ENCODE measurements at places on chromosomes 5 and 9.
A peak's percentile ranks its signal among the peaks of the same experiment; 100 is the strongest.

DNA sequence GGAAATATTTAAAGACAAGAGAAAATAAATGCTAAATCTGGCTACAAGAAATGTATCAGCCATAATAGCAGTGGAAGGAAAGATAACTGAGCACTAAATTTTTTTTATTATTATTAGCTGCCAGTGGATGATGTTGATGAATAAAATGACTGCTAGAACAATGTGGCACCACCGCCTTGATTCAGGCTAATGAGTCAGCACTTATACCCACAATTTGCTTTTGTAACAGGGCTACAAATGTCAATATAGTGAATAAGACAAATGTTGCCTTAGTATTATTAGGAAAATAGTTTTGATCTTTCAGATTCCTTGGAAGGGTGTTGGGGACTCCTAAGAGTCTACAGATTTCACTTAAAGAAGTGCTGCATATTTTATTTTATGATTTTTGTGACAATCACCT, 555.2 kb upstream of the GRAMD2B start:
- no peak for DNase-seq

GRCh38 chr5:132773114-132773513, 3.9 kb downstream of the SEPTIN8 start:
- DNase-seq: no peak

- no peak for DNase-seq
Observed at GRCh38 chr5:112691758-112692157, 45.9 kb upstream of the APC start.

GRCh38 chr5:173944511-173944910, 44.5 kb upstream of the C5orf47 start:
- DNase-seq: no peak

DNA sequence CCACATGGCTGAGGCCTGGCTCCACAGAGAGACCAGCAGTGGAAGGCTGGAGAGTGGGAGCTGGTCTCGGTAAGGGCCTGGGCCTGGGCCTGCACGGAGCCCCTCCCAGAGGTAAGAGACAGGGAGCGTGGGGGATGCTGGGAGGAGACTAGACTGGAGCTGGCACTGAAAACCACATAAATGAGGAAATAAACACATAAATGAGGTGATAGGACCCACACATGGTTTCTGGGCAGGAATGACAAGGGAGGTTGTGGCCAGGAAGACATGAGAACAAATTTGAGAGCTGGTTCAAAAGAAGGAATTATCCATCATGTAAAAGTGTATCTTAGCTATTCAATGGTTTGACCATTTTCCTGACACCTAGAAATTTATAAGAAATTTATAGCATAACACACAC, 451.7 kb upstream of the DAP start:
- DNase-seq: no peak

GRCh38 chr9:4822057-4822456, 29.3 kb downstream of the RCL1 start:
- no peak for DNase-seq

- DNase-seq: no peak
Observed at GRCh38 chr9:88587885-88588649, 53.1 kb downstream of the NXNL2 start.

- no peak for DNase-seq
Observed at GRCh38 chr5:168734620-168735300, 155.6 kb upstream of the PANK3 start.

- DNase-seq: no peak
Observed at GRCh38 chr5:110823571-110823970, 84.8 kb downstream of the SLC25A46 start.

GRCh38 chr5:59655693-59656309, 237.7 kb downstream of the PDE4D start:
- DNase-seq: no peak

GRCh38 chr5:24850926-24851486, 206.2 kb upstream of the CDH10 start:
- no peak for DNase-seq

- peak; percentile 56 for DNase-seq
Observed at GRCh38 chr9:129208207-129209032, 30.4 kb upstream of the IER5L start.

- peak; percentile 89 for DNase-seq
Observed at GRCh38 chr9:34993502-34994259, 4.1 kb downstream of the DNAJB5 start.

GRCh38 chr9:127426756-127427155, 2.6 kb downstream of the ZNF79 start:
- DNase-seq: no peak

DNA sequence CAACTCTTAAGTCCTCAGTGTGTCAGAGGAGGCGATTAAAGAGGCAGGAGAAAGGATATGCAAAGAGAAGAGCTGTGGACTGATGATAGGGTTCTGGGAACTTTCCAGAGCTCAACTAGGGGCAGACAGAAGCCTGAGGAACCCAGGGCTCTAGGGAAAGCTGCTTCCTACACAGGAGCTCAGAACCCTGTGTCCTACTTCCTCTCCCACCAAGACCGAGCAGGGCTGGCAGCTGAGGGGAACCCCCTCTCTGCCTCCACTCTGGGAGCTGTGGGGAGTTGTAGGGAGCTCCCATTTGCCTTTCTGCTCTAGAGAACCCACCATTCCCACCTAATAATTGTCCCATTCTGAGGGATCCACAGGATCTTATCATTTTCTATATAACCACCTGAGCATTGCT, 674.3 kb downstream of the ACTL7B start:
- DNase-seq: no peak

DNA sequence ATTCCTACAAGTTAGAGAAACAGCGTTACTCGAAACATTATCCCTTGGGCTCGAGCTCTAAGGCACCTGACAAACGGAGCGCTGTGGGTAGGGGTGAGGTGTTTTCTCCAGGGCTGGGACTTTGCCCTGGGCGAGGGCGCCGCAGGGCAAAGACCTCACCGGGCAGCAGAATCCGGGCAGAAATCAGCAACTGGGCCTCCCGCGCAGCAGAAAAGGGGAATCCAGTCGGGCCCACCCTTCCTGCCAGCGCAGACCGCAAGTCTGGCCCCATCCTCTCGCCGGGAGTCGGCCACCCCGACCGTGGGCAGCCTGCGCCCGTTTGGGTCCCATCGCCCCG, 430 bp upstream of the MSH3 start:
- no peak for DNase-seq

DNA sequence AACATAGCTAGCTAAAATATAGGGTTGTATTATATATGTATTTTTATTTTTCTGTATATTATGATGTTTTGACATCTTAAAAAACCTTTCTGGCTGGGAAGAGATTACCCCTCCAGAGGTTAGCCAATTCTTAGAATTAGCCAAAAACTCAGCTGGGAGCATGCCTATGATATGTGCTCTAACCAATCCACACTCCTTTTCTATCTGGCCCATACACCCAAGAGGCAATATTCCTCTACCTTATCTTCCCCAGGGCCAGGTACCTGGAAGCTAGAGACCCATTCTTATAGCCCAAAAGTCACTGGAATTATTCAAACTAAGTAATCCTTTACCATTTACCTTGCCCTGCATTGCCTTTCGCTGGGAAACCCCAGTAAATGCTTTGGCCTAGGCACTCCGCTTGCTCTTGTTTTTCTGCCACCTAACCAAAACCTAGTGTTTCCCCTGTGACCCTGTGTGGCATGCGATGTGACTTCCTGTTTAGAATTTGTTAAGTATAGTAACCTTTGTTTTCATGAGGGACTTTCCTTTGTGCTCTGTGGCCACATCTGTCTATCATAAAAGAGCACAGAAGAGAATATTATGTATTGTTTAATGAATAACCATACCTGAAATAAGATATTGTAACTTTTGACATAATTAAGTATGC, 37.4 kb downstream of the CSNK1G3 start:
- no peak for DNase-seq

DNA sequence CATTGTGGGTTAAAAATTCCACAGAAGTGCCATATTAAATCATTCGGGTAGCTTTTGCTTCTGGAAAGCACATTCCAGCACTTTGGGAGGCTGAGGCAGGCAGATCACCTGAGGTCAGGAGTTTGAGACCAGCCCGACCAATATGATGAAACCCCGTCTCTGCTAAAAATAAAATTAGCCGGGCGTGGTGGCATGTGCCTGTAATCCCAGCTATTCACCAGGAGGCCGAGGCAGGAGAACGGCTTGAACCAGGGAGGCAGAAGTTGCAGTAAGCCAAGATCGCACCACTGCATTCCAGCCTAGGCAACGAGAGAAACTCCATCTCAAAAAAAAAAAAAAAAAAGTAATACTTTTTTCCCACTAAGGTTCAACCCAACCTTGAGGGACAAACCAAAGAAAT, 189.8 kb downstream of the TSSK1B start:
- DNase-seq: no peak

DNA sequence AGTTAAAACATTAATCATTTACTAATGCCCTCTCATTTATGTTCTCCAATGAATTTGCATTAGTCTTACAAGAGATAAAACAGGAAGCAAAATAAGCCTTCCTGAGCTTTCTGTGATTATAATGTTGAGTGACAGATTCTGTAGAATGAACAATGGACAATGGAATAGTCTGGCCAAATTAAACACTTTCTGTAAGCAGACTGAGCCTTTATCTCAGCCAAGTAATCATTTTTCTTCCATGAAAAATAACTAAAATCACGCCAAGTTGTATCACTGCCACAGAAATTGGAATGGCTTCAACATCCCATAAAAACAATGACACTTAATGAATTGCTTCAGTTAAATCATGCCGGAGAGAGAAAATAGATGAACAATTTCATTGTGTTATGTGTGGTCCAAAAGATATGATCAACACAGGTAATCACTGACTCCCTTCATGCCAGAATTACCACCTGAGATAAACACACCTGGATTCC, 63.0 kb downstream of the TSSK1B start:
- no peak for DNase-seq

DNA sequence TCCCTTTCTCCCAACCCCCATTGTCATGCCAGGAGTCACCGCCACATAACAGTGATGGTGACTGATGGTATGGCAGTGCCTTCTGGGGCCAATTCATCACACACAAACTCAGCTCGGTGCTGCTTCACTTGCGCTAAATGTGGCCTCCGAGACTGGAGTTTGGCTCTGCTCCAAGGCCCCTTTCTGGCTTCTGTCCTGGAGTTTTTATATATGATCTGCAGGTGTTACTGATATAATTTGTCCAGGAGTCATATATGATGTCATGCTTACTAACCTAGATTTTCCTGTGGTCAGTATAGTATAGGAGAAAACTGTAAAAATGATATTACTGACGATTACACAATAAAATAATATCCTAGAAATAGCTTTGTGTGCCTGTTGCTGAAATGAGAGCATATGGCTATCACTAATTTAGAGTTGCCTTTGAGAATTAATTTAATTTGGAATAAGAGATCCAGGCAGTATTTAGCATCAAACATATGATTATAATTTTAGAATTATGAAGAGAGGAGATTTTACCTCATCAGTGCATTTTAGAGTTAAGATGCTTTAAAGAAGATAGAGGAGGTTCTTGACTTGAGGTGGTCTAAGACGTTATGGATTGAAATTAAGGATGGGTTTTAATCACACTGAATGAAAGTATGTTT, 334.1 kb upstream of the CD180 start:
- DNase-seq: no peak

DNA sequence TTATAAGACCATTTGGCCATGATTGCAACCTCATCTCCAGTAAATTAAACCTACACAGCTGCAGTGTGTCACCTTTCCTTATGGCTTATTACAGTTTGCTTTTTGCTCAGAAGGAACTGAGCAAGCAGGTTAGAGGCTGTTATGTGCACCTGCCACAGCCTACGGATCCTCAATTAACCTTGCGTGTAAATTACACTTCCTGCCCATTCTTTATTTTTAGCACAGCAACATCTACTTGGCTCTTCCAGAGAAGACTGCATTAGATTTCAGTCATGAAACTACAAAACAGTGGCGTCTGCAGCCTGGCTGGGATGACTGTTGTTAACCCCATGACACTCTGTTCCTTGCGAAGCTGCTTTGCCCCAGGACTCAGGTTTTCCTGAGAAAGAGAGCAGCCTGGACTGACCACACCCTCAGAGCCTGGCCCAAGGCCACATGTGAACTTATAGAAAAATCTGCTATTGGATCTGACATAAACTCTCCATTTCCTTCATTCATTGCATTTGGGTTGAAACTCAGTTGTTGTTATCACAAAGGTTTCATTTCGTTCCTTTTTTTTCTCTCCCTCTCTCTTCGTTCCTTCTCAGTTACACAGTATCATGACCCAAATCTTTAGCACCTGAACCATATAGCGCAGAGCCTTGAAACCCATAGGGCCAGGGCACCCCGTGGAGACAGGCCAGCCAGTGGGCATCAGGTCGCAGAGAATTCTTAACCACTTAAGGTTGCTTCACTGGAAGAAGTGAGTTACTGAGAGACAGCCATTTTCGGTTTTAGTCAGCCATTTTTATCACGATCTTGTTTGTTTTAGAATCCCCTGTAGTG, 138.6 kb downstream of the PALM2AKAP2 start:
- DNase-seq: no peak

DNA sequence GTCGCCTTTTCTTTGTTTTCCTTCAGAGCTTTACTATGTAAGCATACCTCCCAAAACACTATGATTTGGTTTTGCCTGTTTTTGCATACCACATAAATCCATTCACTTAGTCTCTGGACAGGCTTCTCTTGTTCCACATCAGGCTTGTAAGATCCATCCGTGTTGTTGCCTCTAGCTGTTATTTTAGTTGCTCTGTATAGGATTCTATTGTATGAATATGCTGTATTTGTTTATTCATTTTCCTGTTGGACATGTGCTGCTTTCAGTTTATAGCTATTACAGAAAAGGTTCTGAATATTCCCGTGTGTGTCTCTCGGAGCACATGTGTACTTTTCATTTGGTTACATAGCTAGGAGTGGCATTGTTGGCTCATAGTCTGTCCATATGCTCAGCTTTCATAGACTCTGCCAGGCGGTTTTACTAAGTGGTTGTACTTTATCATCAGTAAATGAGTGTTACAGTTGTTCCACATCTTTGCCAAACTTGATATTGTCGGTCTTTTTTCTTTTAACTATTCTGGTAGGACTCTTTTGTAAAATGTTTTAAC, 41.8 kb downstream of the NUP214 start:
- DNase-seq: no peak

- DNase-seq: no peak
Observed at GRCh38 chr5:111928511-111928910, 171.5 kb upstream of the NREP start.

DNA sequence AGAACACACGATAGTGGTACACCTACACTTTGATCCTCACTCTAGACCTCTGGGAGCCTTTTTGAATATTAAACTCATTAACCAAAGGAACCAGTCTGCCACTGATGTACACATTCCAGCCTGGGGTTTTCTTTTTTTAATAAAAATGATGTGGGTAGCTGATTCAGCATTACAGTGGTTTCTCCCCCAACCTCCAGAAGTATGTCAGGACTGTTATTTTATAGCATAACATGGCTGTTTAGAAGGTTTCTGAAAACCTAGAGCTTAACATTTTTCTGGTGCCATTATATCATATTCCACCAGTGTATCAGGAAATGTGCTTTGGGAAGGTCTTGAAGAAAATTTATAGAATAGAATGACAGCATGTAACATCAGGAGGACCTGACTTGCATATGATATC, 540.9 kb upstream of the WWC1 start:
- no peak for DNase-seq

DNA sequence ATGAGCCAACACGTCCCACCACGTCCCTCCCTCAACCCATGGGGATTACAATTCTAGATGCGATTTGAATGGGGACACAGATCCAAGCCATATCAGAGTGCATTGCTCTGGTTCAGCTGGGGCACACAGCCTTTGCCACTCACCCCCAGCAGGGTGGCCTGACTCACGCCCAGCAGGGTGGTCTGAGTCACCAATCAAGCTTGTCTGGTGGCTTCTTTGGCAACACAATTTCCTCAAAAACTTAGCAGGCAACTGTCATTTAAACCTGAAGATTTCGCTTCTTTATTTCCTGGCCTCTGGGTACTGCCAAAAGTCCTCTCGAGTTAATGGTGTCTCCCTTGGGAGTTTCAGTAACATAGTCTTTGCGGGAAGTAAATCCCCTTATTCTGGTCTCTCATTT, 16.3 kb upstream of the SEMA5A start:
- DNase-seq: no peak

All from NT2/D1 (cell line).